ENCODE measurements at places on chromosomes 2 and 18.
A peak's percentile ranks its signal among the peaks of the same experiment; 100 is the strongest.

DNA sequence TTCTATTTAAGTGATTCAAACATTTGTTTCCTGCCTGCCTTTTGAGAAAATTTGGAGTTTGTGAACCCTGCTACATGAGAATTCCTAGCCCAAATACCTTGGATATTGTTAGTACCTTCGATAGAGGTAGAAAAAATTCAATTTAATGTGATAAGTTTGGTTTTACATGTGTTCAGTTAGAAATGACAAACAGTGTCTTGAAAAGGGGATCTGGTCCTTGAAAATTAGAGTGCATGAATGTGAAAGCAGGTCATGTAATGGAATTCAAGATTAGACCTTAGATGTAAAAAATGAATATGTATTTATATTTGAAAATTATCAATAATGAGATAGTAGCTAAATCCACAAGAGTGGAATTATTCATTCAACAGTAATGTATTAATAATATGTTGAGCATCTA is 70.5 kb downstream of the PIK3C3 start:
- H3K27me3 ChIP-seq, result no peaks in the 10 kb centered on the region
- DNase-seq, result no peak
- no peak overlapping the region for H3K4me3 ChIP-seq
- H3K27ac ChIP-seq, result no peak overlapping the region

- no peaks in the 10 kb centered on the region for H3K36me3 ChIP-seq
- H3K27ac ChIP-seq, result no peak overlapping the region
- peaks cover 15% of the 10 kb centered on the region for H3K4me1 ChIP-seq
These were observed 460.7 kb downstream of the MTX2 start for GRCh38 chr2:176729706-176730569.

GRCh38 chr2:119495948-119496347 is 28.3 kb downstream of the SCTR start:
- H3K36me3 ChIP-seq, result no peaks in the 10 kb centered on the region
- no peak for DNase-seq
- no peak overlapping the region for H3K27ac ChIP-seq
- no peak overlapping the region for H3K4me3 ChIP-seq
- H3K27me3 ChIP-seq, result peaks cover 4% of the 10 kb centered on the region

DNA sequence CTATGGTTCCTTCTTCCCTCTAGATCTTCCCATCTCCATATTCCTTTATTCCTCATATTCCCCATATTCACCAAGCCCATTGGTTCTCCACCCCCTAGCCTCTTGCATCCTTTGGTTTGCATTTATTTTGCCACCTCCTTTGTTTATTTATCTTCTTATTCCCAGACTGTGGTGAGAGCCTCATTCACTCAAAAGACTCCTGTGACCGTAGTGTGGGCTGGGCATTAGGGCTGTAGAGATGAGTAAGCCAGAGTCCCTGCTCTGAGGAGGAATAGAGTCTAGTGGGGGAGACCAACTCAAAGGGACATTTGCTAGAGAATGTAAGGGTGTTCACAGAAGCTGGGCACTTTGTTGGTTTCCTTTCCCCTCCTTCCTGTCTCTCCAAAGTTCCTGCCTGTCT is 8.3 kb downstream of the ATG16L1 start:
- H3K27me3 ChIP-seq, result no peaks in the 10 kb centered on the region
- peaks cover 86% of the 10 kb centered on the region for H3K36me3 ChIP-seq
- H3K4me3 ChIP-seq, result no peak overlapping the region
- peaks cover under 1% of the 10 kb centered on the region for H3K4me1 ChIP-seq

- no peak overlapping the region for H3K27ac ChIP-seq
- H3K36me3 ChIP-seq, result no peaks in the 10 kb centered on the region
- no peaks in the 10 kb centered on the region for H3K27me3 ChIP-seq
These were observed 92.7 kb upstream of the PXDN start for GRCh38 chr2:1837022-1837421.

DNA sequence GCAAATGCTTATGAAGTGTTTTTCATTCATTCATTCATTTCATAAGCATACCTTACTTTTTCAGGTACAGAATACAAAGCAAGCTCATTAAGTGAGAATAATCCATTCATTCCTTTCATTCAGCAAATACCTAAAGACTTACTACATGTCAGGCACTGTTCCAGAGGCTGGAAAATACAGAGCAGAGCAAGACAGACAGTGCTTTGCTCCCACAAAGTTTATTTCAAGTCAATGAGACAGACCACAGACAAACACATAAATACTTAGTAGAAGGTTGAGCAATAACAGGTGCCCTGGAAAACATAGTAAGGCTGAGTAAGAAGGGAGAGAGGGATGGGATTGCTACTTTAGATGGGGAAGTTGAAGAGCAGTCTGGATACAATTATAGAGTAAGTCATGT is 309.8 kb downstream of the C1D start:
- H3K4me1 ChIP-seq, result no peaks in the 10 kb centered on the region
- no peaks in the 10 kb centered on the region for H3K36me3 ChIP-seq
- H3K4me3 ChIP-seq, result no peak overlapping the region

- H3K4me3 ChIP-seq, result no peak overlapping the region
- H3K27me3 ChIP-seq, result no peaks in the 10 kb centered on the region
- no peak for DNase-seq
- no peaks in the 10 kb centered on the region for H3K4me1 ChIP-seq
These were observed 18.9 kb upstream of the BAZ2B start for GRCh38 chr2:159635006-159635789.

DNA sequence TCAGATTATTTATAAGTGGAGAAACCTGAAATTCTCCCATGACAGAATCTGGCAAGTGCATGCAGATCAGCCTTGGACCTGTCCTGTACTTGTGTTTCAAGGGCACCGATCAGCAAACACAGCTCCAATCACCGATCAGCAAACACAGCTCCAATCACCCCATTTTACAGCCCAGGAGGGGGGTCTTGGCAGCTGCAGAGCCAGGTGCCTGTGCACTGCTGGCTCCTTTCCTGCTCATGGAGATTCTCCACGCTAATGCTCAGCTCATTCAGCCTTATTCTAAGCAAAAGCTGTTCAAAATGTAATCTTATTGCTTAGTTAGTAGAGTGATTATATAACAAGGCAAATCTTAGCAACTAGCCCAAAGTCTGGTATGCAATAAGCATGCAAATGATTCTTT is 623.1 kb upstream of the HS6ST1 start:
- no peaks in the 10 kb centered on the region for H3K36me3 ChIP-seq
- no peak for DNase-seq
- no peaks in the 10 kb centered on the region for H3K27me3 ChIP-seq

- no peak overlapping the region for H3K27ac ChIP-seq
- no peaks in the 10 kb centered on the region for H3K36me3 ChIP-seq
- DNase-seq, result no peak
- peaks cover 4% of the 10 kb centered on the region for H3K4me1 ChIP-seq
- no peaks in the 10 kb centered on the region for H3K27me3 ChIP-seq
These were observed 50.6 kb upstream of the SETBP1 start for GRCh38 chr18:44630118-44630517.

- H3K4me1 ChIP-seq, result no peaks in the 10 kb centered on the region
- peak overlapping the region; percentile 12 for H3K4me3 ChIP-seq
- H3K36me3 ChIP-seq, result no peaks in the 10 kb centered on the region
- no peak for DNase-seq
These were observed 119.1 kb downstream of the CCDC74A start for GRCh38 chr2:131646669-131647297.

DNA sequence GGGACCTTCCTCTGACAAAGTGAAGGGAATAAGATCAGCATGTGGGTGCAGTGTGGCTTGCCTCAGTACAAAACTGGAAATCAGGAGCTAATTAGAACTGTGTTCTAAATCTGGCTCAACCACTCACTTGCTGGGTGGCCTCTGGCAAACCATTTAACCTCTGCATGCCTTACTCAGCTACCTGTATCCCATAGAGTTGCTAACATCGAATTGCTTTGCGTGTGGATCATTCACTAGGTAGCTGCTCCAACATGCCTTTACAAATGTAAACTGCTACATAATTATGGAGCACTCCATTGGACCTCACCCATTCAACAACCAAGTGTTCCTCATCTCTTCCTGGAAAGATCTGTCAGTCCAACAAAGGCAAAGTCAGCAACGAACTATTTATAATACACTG is 19.0 kb downstream of the PLEKHM3 start:
- no peaks in the 10 kb centered on the region for H3K27me3 ChIP-seq
- H3K4me3 ChIP-seq, result no peak overlapping the region
- DNase-seq, result no peak
- H3K36me3 ChIP-seq, result peaks cover 5% of the 10 kb centered on the region
- no peaks in the 10 kb centered on the region for H3K4me1 ChIP-seq

GRCh38 chr2:10374362-10374943 is 71.7 kb downstream of the HPCAL1 start:
- H3K4me1 ChIP-seq, result no peaks in the 10 kb centered on the region
- H3K27ac ChIP-seq, result no peak overlapping the region
- no peaks in the 10 kb centered on the region for H3K27me3 ChIP-seq
- no peak overlapping the region for H3K4me3 ChIP-seq
- no peak for DNase-seq
- no peaks in the 10 kb centered on the region for H3K36me3 ChIP-seq

DNA sequence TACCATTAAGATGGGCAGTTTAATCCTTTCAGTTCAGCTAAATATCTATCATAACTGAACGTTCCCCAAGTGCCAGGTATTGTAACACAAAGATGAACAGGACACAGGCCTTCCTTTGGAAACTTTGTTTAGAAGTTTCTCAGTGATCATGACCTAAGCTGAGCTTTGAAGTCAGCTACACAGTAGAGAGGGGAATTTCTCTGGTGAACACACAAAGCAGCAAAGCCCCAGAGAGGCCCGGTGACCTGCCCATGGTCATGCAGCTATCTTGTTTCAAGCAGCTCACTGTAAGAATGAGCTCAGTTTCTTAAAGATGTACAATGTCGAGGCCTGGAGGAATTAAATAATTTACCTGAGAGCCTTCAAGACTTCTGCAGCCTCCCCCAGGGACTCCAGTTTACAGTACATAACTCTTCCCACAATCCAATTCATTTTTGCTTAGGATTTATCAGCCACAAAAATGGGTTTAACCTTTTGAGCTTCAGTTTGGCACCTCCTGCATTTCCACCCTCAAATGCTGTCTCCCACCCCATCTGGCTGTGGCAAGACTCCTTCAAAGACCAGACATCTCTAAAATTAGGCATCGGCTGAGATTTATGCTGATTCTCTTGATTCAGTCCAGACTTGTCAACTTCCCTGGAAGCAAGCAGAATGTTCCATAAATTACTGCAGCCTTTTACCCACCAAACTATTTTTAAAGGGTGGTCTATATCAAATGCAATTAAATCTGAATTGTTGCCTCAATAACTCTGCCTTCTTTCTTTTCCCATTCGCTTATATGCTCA is 325.6 kb downstream of the TXNL1 start:
- no peaks in the 10 kb centered on the region for H3K27me3 ChIP-seq
- no peak for DNase-seq
- H3K27ac ChIP-seq, result no peak overlapping the region

GRCh38 chr2:186467421-186467820 is 18.6 kb upstream of the ZC3H15 start:
- no peak overlapping the region for H3K4me3 ChIP-seq
- DNase-seq, result no peak
- no peaks in the 10 kb centered on the region for H3K36me3 ChIP-seq
- H3K4me1 ChIP-seq, result no peaks in the 10 kb centered on the region
- H3K27me3 ChIP-seq, result no peaks in the 10 kb centered on the region

DNA sequence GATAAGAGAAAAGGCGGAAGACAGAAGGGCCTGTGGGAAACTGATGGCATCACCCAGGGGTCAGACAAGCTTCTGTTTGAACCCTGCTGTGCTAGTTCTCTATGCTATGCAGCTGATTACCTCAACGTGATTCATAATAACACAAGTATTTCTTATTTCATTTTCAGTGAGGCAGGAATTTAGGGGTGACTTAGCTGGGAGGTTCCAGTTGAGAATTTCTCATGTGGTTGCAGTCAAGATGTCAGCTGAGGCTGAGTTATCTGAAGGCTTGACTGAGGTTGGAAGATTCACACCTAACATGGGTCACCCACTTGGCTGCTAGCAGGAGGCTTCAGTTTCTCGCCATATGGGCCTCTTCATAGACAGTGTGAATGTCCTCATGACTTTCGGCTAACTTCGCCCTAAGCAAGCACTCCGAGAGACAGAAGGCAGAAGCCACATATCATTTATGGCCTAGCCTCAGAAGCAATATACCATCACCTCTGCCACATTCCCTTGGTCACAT is 34.0 kb upstream of the TMEM131 start:
- H3K4me3 ChIP-seq, result no peak overlapping the region
- DNase-seq, result no peak
- no peaks in the 10 kb centered on the region for H3K36me3 ChIP-seq
- no peaks in the 10 kb centered on the region for H3K4me1 ChIP-seq
- H3K27me3 ChIP-seq, result no peaks in the 10 kb centered on the region
- no peak overlapping the region for H3K27ac ChIP-seq

DNA sequence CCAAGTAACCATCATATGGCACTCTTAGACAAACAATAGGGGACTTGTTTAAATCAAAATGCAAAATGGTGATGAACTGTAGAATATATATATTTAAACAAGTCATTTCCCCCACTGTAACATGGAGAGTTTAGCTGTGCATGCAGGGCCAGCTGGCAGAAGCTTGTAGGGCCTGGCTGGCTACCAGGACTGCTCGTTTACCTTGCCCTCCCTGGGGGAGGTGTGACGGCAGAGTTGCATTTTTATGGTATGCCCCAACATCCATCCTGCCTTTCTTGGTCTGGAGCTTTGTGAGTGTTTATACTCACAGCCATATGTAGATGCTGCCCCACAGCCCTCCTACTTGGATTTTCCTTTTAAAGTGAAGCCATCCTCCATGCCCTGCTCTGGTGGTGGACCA is 101.7 kb upstream of the ZFP36L2 start:
- no peak for DNase-seq
- H3K4me1 ChIP-seq, result peaks cover 64% of the 10 kb centered on the region
- H3K36me3 ChIP-seq, result no peaks in the 10 kb centered on the region
- no peak overlapping the region for H3K4me3 ChIP-seq
- H3K27ac ChIP-seq, result no peak overlapping the region

DNA sequence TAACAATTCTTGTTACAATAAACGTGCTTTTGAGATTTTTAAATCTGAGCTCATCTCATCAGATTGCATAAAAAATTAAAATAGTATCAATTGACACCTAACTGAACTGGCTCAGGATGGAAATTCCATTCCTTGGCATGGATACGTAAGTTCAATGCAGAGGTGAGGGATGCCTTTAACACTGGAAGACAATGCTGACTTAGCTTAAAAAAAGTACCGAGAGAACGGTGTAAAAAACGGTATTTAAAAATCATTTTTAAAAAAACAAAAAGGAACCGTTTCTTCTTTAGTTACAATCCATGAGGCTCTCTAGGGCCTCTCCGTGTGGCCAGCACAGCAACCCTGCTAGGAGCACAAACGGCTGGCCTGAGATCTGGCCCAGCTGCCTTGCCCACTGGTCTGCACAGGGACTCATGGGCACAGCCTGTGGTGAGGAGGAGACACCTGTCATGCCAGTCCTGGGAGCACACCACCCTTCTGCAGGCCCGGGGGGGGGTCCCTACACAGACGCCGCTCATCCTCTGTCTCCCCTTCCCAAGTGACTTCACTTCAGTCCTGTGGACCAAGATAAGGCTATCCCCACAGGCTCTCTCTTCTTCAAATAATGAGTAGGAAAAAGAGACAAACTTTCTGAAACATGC is 45.2 kb downstream of the FAM168B start:
- no peaks in the 10 kb centered on the region for H3K27me3 ChIP-seq
- no peak overlapping the region for H3K27ac ChIP-seq
- no peak overlapping the region for H3K4me3 ChIP-seq
- no peaks in the 10 kb centered on the region for H3K4me1 ChIP-seq
- DNase-seq, result no peak

Data from suprapubic skin (tissue), 4 donors.